ENCODE measurements at places on chromosomes 12 and 14.

DNA sequence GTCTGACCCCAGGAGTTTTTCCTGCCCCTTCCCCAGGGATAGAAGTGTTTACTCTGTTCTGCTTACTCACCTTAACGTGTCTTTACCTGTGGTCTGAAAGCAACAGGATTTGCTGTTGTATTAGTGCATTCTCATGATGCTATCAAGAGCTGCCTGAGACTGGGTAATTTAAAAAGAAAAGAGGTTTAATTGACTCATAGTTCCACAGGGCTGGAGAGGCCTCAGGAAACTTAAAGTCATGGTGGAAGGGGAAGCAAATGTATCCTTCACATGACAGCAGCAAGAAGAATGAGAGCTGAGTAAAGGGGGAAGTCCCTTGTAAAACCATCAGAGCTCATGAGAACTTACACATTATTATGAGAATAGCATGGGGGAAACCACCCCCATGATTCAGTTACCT lies 240.4 kb downstream of the SNAPC1 start:
- DNase-seq = peak; percentile 3

DNA sequence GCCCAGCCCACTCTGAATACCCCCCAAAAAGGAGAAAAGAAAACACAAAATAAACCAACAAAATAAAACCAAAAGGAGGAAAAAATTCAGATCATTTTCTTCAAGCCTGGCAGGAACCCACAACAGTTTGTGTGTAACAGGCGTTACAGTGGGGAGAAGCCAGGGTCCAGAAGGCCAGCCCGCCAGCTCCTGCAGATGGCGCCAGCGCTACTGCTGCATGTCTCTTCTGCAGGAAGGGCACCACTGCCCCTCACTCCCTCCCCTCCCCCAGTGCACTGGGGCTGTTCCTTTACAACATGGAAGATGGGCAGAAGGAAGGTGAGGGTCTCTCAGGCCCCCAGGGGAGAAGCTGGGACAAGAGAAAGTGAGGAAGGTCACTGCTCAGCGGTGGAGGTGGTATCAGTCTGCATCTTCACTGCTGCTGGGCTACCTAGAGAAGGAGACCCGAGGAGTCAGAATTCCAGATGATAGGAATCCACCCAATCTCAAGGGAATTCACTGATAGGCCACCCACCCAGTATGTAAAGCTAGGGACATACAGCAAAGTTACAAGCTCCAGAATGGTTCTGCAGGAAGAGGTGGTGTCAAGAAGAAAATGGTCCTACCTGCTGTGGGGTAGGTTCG lies 2.3 kb upstream of the NOP2 start:
- DNase-seq = peak; percentile 41

GRCh38 chr12:112126000-112126438 lies 659 bp downstream of the TRAFD1 start:
- no peak for DNase-seq

- DNase-seq = no peak
Observed at GRCh38 chr12:19841451-19841850, 402.2 kb downstream of the AEBP2 start.

All from fibroblast of pulmonary artery (primary cell).